Activated T-cell treated with anti-CD3 and anti-CD28 coated beads, Interleukin-2, amount 50 U/mL, for 4 hours (primary cell): ENCODE measurements at places on chromosomes 1 and 21.

DNA sequence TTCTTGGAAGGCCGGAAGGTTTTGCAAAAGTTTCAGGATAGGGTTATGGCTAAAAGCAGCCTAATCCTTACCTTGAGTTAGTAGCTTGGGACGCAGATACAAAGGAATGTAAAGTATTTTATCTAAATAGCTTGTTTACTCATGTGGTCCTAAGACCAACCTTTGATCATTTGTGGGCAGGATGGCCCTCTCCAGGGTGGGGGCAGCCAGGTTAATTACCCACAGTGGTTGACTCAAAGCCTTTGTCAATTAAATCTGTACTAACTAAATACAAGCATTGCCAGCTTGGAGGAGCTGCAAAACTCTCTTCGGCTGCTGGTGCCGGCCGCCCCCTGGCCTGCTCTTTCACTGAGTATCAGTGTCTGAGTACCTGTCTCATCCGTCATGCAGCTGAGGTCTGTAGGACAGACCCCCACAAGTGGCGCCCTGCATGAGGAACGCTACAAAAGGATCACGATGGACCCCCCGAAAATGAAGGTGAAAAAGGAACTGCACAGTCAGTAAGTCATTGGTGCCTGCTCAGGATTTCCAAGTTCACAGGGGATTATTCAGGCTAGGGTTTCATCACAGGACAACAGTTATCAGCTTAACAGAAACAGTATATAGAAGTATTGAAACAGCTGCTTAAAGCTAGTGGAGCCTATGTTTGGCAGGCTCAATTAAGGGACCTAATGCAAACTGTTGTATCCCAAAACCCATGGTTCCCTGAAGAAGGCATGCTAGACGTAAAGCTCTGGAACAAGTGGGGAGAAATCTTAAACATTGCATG lies 212.5 kb upstream of the MAP1LC3C start:
- DNase-seq = no peak

GRCh38 chr1:160416369-160416768 lies 16.0 kb downstream of the VANGL2 start:
- no peak for DNase-seq

DNA sequence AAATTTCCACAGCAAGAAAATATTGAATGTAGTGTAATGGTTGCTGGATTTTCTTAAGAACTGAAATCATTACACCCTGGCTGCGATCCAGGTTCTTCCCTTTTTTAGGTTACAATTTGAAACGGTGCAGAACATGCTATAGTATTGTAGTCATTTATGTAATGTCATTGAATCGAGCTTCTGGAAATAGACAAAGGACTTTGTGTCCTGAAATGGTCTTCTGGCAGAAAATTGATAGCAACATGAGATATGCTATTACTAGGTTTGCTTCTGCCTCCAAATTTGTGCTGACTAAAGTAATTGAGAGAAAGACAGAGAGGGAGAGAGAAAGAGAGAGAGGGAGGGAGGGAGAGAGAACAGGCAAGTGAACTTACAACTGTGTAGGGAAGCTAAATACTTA lies 146.2 kb upstream of the NFIA start:
- no peak for DNase-seq

DNA sequence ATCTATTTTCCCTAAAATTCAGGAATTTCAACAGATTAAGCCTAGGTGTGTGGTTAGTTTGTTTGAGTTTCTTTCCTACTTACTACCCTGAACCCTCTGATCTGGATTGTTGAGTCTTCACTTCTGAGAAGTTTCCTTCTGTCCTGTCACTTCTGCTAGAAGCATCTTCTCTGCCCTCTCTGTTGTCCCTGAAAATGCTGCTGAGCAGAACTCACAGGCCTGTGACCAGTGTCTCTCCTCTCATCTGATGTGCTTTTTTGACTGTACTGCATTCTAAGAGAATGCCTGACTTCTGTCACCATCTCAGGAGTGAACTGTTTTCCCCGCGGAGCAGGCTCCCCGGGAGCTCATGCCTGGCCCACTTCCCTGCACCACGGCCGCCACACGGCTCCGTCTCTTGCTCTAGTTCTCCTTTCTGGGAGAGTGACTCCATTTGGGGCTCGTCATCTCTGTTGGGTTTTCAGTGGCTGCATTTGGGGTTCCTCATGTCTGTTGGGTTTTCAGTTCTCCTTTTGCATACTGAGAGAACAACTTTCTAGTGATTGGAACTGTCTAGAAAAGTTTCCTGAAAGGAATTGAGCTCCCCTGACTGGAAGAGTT lies 77.9 kb downstream of the POFUT2 start:
- no peak for DNase-seq

- no peak for DNase-seq
Measured at GRCh38 chr1:98538106-98538505, 123.4 kb upstream of the SNX7 start.
